Stimulated activated CD8-positive, alpha-beta memory T cell treated with anti-CD3 and anti-CD28 coated beads, Interleukin-2, amount 100 ng/mL, for 1 hour (primary cell): ENCODE measurements at places on chromosomes 5 and 9.

GRCh38 chr9:84315278-84315877 lies 25.2 kb downstream of the SLC28A3 start:
- DNase-seq: no peak

- no peak for DNase-seq
Measured at GRCh38 chr5:58499941-58500340, 8.7 kb downstream of the GAPT start.

- DNase-seq: no peak
Measured at GRCh38 chr5:131254741-131255140, 9.1 kb upstream of the CDC42SE2 start.

- DNase-seq: no peak
Measured at GRCh38 chr9:136576269-136576626, 30.4 kb upstream of the NOTCH1 start.

DNA sequence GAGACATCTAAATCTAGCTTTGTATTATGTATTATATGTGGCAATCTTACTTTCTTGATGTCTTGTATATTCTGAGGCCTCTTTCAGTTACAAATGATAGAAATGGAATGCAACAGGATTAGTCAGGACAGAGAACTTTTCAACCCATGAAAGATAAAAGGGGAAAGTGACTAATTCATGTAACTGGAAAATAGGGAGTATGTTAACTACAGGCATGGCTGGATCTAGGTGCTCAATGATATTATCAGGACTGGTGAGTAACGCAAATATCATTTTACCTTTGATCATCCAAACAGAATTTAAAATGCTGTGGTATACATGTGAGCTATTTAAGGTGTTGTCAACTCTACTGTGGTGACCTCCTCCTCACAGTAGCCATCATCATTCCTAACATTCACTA lies 215.7 kb upstream of the GLRA1 start:
- no peak for DNase-seq

- DNase-seq: no peak
Measured at GRCh38 chr5:150700246-150700593, 642 bp downstream of the RBM22 start.

- DNase-seq: no peak
Measured at GRCh38 chr5:142795251-142795650, 25.1 kb downstream of the ARHGAP26 start.

GRCh38 chr9:37859043-37859442 lies 44.9 kb downstream of the SLC25A51 start:
- no peak for DNase-seq

DNA sequence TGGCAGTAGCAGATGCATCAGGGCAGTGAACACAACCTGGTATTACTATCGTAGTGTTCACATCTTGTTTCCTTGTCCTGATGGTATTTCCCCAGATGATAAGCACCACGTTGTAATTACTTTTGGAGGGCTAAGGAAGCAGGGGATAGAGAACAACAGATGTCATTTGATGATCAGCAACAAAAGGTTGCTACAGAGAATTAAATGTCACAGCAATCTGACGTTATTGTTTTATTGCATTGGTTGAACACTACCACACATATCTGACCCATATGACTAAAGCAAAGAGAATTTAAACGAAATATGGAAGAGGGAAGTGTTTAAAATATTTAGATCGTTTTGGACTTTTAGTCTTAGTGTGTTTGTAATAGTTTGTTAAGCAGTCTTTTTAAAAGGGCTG lies 408.3 kb downstream of the SH3GL2 start:
- DNase-seq: no peak

GRCh38 chr9:112009656-112010055 lies 113.0 kb downstream of the UGCG start:
- no peak for DNase-seq

DNA sequence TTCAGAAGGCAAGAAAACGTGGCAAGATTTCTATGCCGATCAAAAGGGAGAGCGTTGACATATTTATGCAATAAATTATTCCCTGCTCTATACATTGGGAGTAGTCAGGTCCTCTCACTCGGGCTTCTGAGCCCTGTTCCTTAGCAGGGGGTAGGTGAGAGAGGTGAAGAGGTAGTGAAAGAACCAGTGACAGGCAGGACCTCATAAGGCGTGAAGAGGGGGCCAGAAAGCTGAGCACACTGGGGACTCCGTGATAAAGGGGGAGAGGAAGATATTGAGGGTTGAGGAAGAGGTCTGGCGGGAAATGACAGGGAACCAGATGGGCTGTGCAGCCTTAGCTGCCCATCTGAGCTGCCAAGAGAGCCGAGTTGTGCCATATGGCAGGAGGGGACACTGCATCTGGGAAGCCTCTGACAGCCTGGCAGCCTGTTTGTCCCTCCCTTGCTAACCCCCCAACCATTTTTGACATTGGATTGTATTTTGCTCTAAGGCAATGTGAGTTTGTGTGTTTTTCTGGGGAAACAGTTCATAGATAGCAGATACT lies 782 bp upstream of the CDC20B start:
- no peak for DNase-seq

DNA sequence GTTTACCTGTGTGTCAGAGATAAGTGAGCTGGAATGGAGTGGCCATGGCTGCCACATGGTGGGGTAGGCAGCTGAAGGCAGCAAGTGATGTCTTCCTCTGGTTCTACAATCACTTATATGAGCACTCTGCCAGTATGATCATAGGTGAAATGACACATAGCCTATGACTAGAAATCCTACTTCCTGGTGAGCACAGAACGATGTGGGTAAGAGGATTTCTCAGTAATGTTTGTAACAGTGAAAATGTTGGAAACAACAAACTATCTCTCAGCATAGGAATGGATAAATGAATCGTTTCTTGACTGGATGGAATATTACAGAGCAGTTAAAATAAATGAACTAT lies 187.0 kb upstream of the S1PR3 start:
- no peak for DNase-seq

GRCh38 chr9:69981686-69982445 lies 61.8 kb upstream of the MAMDC2 start:
- no peak for DNase-seq

- no peak for DNase-seq
Measured at GRCh38 chr9:127463382-127463781, 12.1 kb downstream of the LRSAM1 start.

- DNase-seq: no peak
Measured at GRCh38 chr9:20309124-20309523, 313.2 kb downstream of the MLLT3 start.

DNA sequence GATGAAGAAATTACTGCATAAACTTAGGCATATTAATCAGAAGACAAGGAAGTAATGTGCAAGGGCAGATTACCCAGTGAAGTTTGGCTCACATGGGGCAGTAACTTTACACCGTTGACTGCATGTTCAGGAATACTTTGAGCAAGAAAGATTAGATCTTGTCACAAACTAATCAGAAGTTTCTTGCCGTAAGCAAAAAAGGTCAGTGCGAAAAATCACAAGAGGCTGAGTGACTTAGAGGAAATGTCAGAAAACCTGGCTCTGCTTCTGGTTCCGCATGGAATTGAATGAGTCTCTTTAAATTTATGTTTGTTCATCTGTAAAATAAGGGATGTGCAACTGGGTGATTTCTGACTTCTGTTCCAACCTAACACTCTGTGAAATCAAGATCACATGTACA lies 64.4 kb downstream of the PARP8 start:
- DNase-seq: no peak

DNA sequence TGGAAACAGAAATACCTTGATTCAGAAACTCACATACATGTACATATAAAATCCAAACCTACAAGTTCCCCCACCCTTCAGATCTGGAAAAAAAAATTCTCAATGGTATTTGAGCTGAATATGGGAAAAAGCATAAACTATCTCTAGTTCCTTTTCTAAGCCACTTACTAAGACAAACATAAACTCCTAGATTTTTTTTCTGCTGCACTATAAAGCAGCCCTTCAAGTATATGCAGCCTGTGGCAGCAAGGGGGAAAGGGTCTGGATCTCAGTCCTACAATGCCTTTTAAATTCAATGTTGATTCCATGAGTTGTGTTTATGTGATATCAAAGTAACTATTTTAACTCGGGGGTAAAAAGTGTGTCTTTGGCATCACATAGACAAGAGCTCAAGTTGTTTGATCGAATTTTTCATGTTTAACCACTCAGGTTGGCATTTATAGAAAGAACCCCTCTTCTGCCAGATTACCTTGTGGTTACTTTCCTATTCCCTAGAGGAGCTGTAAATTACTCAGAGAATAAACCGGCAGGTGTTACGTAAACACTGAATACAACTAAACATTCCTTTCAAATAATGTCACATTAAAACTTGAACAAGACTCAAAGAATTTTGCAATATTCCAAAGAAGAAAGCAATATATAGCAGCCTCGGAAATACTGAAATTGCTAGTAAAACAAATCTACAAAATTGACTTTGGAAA lies 91.8 kb upstream of the FER start:
- no peak for DNase-seq

DNA sequence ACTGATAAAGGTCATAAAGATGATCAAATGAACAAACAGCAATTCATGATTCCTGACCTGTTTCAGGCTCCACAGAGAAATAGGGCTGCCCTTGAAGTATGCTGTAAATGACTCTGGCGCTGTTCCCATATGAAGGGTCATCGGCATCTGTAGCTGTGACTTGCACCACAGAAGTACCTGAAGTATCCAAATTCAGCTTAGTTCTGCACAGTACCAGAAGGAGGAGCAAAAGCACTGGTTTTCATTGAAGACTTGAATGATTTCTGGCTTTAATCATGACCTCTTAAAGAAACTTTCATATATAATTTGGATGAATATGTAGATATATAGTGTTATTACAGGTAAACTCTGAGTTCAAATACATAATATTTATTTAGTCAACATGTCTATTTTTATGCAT lies 109.1 kb downstream of the CDH10 start:
- DNase-seq: no peak

DNA sequence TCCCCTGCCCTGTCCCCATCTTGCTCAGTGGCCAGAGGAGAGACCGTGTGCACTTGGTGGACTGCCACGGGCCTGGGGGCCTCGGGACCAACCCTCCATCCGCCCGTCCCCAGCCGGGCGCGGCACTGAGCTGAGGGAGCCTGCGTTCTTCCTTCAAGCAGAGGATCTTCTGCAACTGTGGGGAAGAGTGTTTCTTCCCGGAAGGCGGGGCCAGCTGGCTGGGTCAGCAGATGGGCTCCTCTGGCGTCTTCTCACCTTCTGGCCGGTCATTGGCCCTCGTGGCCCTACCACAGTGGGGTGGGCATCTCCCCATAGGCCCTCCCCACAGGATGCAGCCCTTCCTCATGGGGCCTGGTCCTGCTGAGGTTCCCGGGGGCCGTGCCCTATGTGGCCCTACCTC lies 17.4 kb downstream of the RXRA start:
- DNase-seq: no peak

DNA sequence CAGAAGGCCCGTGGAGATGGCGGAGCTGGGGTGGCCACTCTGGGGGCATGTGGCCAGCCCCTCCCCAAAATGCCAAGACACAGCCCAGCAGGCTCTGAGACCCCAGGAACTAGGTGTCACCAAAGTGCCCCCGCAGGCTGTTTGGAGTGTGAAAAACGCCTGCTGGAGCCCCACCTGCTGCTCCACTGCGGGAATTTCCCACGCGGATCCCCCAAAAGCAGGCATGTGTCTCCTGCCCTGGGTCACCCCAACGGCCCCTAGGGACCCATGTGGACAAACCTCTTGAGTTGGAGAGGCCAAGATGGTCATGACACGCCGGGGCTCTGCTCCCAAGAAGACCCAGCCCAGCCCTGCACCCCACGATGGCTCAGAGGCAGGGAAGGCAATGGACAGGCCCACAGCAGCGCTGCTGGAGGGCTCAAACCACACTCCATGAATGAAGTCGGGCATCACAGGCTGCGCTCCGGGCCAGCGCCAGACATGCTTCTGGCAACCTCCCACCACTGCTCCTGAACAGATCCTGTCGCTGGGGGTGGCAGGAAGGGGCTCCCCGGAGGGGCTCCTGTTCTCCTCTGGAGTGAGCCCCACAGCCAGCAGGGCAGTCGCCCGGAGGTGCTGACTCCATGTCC lies 15.3 kb downstream of the NOTCH1 start:
- no peak for DNase-seq

DNA sequence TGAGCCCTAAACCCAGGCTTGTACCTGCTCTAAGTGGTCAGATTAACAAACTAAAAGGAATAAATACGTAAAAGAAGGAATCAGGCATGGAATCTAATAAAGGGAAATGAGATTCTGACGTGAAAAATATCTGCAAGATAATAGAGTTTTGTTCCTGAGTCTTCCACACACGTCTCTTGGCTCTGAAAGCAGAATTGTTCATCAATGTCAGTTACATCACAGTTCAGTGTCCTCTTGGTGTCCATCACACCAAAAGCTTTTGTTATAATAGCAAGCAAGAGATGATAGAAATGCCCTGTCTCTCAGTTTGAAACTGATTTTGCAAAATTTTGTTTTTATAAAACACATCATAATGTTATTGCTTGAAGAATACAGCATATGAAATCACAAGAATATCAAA lies 34.7 kb upstream of the NMUR2 start:
- DNase-seq: no peak

DNA sequence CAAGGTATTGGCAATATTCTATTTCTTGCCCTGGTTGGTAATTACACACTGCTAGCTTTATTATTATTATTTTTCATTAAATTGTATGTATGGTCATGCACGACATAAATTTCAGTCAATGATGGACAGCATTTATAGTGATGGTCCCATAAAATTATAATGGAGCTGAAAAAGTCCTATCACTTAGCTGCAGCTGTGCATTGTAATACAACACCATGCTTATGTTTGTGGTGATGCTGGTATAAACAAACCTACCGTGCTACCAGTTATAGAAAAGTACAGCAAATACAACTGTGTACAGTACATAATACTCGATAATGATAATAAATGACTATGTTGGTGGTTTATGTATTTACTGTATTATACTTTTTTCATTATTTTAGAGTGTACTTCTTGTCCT lies 65.5 kb downstream of the NR3C1 start:
- DNase-seq: no peak

- no peak for DNase-seq
Measured at GRCh38 chr5:143596824-143597223, 193.3 kb upstream of the NR3C1 start.

GRCh38 chr5:89313804-89314588 lies 431.0 kb upstream of the MEF2C start:
- no peak for DNase-seq

DNA sequence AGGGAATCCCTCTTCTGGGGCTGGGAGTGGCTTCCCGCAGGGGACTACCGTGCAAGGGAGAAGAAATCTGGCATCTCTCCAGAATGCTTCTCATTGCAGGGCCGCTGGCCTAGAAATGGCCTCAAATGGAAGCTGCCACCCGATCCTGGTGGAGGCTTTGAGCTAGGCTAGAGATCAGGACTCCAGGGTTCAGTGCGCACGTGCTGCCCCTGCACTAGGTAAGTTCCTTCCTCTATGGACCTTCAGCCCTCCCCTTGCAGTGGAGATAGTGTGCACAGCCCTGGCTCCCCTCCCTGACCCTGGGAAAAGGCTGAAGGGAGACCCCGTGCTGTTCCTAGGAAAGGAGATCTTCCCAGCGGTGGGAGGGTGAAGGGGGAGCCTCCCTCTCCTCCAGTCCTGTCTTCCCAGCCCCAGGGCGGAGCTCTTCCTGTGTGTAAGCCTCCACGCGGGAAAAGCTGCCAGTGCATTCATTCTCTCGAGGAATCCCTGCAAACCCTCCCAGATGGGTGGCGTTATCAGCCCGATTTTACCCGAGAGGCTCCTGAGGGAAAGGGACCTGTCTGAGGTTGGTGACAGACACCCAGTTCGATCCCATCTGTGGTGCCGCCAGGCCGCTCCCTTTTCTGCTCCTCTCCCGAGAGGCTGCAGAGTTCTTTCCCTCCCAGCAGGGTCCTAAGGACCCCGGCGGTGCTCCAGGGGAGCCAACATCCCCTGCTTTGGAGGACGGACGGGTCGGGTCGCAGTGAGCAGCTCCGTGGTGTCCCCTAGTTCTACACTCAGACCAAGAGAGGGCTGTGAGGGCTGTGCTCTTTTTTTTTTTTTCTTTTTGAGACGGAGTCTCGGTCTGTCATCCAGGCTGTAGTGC lies 1.4 kb upstream of the CERCAM start:
- no peak for DNase-seq
